AG10803 (cell line): ENCODE measurements at places on chromosomes 2 and 18.

GRCh38 chr2:1910592-1911246 is 166.4 kb upstream of the PXDN start:
- DNase-seq, result no peak

DNA sequence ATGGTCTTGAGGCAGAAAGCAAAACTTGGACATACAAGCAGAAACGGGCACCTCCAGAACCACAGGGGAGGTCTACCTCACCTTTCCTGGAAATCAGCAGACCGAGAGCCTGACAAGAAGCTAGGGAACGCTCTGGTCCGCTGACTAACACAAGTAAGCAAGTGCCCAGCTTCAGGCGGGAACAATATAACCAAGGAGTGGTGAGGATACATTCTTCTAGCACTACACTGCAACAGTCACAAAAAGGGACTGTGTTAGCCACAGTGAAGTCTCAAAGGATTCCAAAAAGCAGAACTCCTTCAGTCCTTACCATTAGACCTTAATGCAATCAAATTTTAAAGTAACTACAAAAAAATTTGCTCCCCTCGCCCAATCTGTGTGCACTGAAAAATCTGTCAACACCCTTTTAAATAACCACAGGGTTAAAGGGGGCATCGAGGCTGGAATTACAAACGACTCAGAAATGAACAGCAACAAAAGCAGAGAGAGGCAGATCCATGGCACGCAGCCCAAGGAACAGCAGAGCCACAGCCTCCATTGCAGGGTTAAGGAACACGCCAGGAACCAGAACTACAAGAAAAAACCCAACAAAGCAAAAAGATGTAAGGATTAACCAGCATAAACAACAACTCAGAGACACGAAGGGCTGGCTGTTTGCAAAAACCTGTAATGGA is 7.1 kb downstream of the THAP4 start:
- no peak for DNase-seq

- DNase-seq, result no peak
Measured at GRCh38 chr2:107137706-107138105, 251.7 kb upstream of the ST6GAL2 start.

DNA sequence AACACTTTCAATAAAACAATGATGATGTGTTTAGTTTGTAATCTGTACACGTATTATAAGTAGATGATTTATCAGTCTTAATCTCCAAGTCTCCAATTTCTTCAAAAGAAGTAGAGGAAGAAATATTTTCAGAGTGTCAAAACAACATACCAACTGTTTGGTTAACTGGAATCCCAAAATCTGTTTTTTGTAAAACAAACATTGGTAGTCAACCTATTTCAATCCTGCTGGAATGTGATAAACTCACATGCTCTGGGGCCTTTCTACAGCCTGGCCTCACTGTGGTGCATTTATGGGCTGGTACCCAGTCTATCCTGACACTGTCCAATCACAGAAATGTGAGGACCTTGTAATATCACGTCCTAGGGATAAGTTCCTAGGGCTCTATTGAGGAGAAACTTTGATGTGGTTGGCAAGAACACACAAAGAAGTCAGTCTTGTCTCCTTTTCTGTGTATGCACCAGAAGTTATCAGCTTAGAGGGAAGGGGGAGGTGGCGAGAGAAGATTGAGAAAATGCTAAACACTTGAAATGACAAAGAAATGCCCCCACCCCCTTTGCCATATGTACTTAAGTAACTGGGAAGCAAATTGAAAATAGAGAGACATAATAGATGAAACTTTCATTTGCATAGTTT is 47.2 kb downstream of the PRKRA start:
- DNase-seq, result peak; percentile 60

- no peak for DNase-seq
Measured at GRCh38 chr18:6382963-6383362, 31.7 kb downstream of the L3MBTL4 start.

- no peak for DNase-seq
Measured at GRCh38 chr2:111898703-111899514, 502 bp downstream of the MERTK start.

DNA sequence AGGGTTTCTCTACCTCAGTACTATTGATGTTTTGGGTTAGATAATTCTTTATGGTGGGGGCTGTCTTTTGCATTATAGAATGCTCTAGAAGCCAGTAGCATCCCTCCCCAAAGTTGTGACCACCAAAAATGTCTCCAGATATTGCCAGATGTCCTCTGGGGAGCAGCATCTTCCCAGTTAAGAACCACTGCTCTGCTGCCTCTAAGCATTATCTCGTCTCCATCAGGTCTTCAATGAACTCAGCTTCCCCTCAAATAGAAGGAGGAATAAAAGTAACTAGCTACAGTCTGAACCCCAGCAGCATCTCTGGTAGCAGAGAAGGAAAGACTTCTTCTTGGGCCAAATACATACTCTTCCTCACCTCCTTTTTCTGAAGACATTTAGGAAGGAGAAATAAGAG is 244.1 kb downstream of the AGPS start:
- DNase-seq, result no peak

DNA sequence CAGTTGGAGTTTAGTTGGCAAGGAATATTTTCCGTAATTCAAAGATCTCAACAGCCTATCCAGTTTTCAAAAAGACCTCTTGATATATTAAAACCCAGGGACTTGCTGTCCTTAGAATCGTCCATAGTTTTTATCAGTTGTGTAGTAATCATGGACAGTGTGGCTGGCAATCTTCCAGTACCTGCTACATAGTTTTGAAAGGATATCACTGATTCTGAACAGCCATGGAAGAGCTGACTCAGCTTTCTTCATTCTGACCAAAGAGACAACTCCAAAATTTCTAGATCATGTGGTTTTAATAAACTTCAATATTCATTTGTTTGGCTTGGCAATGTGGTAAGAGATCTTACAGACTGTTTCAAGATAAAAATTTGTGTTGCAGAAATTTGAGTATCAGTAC is 616.7 kb downstream of the TDRD15 start:
- DNase-seq, result no peak

DNA sequence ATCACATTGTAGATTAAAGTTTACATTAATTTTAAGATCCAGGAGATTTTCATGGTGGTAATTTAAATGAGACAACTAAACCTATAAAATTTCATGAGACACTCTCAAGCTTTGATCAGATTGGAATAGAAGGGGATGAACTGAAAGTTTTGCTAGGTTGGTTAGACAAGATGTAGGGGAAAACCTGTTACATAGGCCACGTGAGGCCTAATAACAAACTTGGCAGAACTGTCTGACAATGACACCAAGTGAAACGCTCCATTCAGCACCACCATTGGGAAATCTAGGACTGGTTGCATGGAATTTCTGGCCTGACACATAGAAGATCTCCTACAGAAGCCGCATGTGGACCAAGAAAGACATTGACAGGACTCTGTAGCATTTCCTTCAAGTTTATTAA is 87.8 kb upstream of the SLC39A10 start:
- no peak for DNase-seq

- DNase-seq, result no peak
Measured at GRCh38 chr2:33380001-33380609, 96.3 kb upstream of the RASGRP3 start.

DNA sequence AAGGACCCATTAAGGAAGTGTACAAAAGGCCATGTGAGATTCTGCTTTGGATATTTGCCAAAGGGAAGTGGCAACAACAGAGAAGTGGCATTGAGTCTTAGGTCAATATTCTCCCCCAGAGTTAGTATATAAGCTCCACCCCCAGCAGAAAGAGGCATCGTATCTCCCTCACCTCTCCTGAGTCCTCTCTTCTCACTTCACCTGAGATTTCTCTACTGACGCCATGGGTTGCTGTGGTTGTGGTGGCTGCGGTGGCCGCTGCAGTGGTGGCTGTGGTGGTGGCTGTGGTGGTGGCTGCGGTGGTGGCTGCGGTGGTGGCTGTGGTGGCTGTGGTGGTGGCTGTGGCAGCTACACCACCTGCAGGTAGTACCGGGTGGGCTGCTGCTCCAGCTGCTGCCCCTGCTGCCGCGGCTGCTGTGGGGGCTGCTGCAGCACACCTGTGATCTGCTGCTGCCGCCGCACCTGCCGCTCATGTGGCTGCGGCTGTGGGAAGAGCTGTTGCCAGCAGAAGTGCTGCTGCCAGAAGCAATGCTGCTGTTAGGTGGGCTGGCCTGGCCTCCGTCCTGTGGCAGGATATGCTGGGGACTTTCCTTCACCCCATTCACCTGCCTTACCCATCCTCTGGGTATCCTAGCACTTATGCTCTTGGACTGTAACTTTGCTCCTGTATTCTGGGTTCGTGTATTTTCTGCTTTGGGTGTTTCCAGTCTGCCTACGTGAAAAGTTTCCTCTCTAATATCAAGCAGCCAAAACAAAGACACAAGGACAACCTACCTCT is 5.9 kb downstream of the SCYGR3 start:
- no peak for DNase-seq

DNA sequence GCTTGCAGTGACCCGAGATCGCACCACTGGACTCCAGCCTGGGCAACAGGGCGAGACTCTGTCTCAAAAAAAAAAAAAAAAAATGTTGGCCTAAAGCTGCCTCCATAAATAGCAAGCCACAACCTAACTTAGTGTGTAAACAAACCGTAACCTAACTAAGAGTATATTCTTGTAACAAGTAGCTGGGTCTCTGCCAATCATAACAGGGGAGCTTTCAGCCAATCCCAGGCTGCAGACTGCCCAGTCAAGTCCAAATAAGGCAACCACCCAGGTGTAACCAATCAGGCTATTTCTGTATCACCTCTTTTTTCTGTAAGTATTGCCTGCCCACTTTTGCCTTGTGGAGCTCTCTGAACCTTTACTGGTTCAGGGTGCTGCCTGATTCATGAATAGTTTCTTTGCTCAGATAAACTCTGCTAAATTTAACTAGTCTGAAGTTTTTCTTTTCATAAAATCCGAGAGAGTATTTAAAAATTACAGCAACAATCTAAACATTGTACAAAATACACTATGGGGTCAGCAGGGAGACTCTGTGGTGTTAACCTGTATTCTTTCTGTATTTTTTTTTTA is 4.5 kb downstream of the PSTPIP2 start:
- no peak for DNase-seq

DNA sequence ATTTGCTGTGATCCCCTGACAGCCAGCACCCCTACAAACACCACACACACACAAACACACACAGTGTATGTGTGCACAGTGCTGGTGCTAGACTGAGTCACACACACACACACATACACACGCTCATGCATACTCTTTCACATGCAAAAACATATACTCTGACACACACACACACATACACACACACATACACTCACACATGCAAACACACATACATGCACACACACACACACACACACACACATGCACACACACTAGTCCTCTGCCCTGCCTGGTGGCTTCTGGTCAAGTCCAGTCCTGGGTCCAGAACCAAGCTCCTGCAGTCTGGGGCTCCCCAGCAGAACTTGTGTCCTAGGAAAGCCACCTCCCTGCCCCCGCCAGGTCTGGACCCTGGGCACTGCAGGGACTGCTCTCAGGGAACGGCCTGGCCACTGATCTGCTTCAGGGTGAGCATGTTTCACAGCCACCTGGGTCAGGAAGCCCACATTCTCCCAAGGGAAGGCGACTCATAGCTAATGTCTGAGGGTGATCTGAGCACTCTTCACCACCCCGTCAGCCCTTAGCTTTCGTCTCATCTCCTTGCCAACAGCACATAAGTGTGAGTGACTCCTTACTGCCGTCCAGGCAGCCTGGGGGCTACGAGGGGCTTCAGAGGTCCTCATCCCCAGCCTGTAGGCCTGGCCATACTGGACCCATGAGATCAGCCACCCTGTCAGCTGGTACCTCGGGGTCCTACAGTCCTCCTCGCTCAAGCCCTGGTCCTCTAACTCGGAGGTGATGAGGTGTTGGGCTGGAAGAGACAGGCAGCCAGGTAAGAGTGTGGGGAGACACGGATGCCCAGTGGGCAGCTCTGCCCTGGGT is 88.1 kb downstream of the MCFD2 start:
- DNase-seq, result peak; percentile 79

- DNase-seq, result peak; percentile 85
Measured at GRCh38 chr2:42101206-42102023, 53.6 kb downstream of the PKDCC start.

GRCh38 chr2:175844169-175844568 is 157.9 kb downstream of the LNPK start:
- peak; percentile 64 for DNase-seq

GRCh38 chr2:160647967-160648685 is 154.5 kb upstream of the RBMS1 start:
- DNase-seq, result no peak

DNA sequence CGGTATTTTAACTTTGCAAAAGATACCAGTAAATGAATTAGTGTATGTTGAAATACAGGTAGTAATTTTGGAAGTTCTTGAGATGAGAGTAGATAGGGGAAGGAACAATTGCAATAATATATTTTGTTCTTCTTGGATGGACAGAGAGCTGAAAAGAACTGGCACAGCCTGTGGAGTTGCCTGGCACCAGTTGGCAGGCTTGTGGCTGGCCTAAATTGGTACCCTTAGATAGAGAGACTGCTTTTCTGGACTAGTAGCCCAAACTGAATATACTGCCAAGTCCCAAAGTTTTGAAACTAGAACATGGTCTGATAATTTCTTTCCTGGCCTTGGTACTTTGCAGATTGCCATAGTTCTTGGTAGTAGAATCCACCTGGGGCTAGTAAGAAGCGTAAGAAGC is 26.9 kb downstream of the MYO1B start:
- no peak for DNase-seq

DNA sequence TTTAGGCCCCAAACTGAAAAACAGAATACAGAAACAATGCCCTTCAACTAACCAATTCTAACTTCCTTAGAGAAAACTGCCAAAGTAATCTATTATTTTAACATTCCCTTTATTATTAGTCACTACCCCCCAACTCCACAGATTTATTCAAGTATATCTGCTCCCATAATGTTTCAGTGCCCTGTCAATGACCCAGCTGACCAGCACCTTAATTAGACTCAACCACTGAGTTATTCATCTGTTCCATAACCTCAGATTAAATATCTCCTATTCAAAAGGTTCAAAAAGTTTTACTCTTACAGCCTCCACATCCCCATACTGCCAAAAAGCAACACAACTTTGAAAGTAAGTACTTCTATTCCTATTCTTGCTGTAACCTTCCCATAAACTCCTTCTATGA is 202.4 kb downstream of the EXOC6B start:
- no peak for DNase-seq

DNA sequence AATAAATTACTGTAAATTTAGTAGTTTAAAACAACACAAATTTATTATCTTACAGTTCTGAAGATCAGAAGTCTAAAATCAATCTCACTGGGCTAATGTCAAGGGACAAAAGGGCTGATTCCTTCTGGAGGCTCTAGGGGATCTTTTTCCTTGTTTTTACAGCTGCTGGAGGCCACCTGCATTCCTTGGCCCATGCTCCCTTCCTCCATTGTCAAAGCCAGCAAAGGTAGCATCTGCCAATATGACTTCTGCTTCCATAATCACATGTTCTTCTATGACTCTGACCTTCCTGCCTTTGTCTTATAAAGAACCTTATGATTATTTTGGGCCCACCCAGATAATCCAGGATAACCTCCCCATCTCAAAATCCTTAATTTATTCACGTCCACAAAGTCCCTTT is 46.0 kb upstream of the FAM136A start:
- DNase-seq, result no peak

DNA sequence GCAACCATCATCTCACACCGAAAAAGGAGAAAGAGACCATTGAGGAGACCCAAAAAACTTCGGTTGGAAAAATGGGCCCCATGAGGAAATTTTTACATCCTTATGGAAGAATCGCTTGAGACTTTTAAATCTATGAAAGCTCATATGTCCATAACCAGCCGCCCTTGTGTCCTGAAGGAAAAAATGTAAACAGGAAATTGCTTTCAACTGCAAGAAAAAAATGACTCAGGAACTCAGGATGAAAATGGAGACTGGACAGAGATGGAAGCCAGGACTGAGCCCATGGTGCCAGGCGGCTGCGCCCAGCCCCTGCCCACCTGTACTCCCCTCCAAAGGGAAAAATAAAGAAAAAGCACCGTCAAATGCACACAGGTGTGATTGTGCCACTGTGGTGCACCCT is 81.5 kb upstream of the SLC66A3 start:
- peak; percentile 63 for DNase-seq
